ENCODE measurements at places on chromosomes 16 and 17. TPM values are rescaled to one million over a fixed set of nuclear protein-coding genes. Genes with fewer than 3 reads are reported as not detected.

- DNase-seq = no peak
Observed at GRCh38 chr16:79943736-79944135, 343.2 kb upstream of the MAF start.

- DNase-seq = no peak
Observed at GRCh38 chr17:33164169-33164881, 128.8 kb downstream of the ASIC2 start.

DNA sequence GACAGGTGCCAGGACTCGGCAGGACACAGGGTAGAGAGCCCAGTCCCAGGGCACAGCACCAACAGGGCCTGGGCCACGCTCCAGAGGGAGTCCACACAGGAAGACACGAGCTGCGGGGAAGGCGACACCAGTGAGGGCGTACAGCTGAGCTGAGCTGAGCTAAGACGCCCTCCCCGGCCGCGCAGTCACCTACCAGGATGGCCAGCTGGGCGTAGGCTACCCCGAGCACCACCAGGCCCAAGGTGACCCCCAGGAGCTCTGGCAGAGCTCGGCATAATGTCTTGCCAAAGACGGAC lies 42.6 kb downstream of the TSC2 start:
- no peak for DNase-seq

GRCh38 chr16:81212830-81213465 lies 25.5 kb upstream of the BCO1 start:
- DNase-seq = no peak

GRCh38 chr17:72296456-72296855 lies 175.6 kb downstream of the SOX9 start:
- DNase-seq = no peak

DNA sequence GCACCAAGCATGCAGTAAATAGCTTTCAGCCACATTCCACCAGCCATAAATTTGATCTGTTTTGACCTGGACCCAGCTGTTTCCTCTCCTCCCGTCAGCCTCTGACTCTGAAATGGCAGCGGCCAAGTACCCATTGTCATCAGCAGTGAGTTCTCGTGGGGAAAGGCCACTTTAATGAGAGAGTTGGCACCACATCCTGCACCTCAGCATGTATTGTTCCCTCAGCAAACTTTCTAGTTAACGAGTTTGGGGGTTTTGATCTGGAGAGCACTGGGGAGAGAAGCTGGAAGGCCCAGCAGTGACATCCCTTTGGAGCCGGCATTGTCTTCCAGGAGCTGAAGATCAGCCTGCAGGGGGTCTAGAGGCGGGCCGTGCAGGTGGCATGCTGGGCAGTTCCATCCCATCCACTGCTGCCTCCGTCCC lies 84.9 kb downstream of the RPA1 start:
- DNase-seq = no peak

GRCh38 chr16:63466-63865 lies 9.0 kb downstream of the RHBDF1 start:
- peak; percentile 47 for DNase-seq

DNA sequence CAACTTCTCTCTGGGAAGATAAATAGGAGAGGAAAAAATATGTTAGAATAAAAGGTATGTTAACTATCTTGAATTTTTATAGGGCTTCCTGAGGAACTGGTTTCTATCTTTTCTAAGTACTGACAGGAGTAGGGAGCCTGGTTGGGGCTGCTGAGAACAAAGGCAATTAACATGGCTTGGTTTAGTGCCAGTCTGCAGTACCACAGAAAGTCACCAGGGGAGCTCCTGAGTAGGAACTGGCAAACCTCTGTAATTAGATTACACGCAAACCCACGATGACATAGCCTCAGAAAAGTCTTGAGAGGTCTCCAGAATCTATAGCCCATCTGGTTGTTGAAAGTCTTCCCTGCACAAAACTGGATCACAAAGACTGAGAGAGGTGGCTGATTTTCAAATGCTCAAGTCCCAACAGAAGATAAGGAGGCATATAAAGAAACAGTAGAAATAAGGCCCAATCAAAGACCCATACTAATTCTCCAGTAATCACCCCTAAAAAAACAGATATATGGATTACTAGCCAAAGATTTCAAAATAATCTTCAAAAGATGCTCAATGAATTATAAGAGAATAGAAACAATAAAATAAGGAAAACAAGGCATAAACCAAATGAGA lies 11.7 kb upstream of the CNTNAP4 start:
- no peak for DNase-seq

DNA sequence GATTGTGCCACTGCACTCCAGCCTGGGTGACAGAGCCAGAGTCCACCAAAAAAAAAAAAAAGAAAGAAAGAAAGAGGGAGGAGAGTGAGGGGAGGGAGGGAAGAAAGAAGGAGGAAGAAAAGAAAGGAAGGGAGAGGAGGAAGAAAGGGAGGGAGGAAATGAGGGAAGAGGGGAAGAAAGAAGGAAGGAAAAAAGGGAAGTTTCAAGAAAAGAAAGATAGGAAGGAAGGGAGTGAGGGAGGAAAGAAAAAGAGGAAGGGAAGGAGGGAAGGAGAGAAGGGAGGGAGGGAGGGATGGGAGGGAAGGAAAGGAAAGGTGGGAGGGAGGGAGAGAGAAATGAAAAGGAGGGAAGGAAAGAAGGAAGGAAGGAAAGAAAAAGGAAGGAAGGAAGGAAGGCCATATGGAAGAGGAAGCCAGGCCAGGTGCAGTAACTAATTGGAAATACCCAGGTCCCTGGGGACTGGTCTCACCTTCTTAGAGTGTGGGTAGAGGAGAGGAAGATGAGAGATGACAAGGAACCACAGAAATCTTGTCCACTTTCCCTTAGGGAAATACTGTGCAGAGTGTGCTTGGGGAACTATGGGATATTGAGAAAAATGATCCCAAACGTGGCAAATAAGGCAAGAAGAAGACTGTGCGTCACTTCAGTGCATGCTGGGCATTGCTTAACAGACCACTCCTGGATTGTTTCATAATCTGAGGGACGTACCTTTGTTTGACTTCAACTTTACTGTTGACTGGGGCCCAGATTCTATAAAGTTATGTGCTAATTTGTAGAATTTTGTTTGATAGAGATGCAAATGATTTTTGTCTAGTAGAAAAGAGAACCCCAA lies 15.1 kb upstream of the CSNK2A2 start:
- DNase-seq = no peak

- no peak for DNase-seq
Observed at GRCh38 chr17:683499-684254, 31.0 kb downstream of the VPS53 start.

DNA sequence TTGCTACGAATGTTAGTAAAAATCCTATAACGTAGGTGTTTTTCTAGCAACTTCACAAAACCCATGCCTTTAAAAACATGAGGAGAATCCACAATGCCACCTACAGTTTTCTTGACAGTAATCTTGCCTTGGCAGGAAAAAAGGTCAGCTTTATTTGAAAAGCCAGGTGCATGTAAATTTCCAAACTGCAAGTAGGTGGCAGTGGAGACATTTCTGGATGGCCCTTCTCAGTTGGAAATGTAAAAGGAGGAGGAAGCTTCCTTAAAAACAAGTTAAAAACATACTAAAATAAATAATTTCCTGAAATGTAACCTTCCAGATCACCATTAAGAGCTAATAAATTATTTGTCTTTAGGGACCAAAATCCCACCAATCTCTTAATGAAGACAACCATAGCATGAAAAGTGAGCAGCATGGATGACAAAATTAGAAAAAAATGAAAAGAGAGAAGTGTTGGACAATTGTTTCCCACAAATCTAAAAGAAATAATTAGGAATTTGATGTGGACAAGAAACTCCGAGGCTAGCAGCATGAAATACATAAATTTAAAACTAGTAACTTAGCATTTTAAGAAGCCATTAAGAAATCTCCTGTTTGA lies 152.2 kb downstream of the SNX11 start:
- DNase-seq = no peak

- peak; percentile 70 for DNase-seq
Observed at GRCh38 chr17:50198026-50198669, 3.3 kb downstream of the COL1A1 start.

DNA sequence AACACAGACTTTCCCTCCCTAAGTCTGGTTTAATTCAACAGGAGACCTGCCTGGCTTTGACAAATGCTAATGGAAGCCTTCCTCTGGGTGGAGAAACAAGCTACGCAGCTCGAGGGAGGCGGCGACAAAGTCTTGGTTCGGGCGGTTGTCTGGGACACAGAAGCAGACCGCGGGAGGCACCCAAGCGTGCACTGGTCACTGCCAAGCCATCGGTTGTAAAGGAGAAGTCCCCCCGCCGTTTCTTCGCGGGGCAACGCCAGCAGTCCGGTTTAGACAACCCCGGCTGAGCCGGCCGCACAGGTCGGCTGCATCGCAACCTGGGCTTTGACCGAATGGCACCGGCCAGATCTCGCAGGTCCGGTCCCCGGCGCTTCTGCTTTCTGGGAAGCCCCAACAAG lies 586 bp downstream of the GLYR1 start:
- peak; percentile 78 for DNase-seq

GRCh38 chr16:1309888-1310831 lies 724 bp downstream of the UBE2I start:
- DNase-seq = no peak

- DNase-seq = no peak
Observed at GRCh38 chr17:416293-417206, 63.9 kb upstream of the RPH3AL start.

- no peak for DNase-seq
Observed at GRCh38 chr17:45103269-45103795, 29.0 kb downstream of the PLCD3 start.

DNA sequence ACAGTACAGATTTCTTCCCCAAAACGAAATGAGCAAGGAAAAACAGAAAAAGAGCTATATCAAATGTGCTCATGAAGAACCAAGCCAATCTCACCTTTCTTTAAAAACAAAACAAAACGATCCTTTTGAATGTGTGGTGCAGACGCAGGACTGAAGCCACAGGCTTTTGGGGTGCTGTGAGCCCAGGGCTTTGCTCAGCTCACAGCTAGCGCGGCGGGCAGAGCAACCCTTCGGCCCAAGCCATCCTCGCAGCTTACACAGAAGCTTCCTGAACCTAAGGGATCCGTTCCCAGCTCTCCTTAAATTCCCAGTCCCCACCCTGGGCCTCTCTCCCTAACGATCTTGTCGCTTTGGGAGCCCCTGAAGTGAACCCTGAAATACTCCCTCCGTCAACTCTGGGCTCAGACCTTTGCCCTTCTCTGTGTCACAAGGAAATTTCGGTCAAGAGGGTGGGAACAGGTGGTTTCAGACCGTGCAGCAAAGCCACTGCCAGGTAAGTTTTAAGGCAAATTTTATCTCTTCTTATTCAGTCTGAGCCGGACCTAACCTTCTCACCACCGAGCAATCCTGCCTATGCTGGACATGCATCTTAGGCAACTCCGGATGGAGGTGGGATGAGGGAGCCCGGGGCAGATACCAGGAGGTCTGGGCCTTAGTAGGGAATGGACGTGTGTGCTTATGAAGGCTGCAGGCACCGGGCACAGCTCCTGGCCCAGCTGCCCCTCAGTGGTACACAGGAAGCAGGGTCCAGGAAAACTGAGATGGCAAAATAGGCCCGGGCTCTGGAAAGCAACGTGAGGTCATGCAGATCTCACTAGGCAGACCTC lies 52.0 kb downstream of the COTL1 start:
- no peak for DNase-seq

- DNase-seq = no peak
Observed at GRCh38 chr17:27810902-27811557, 10.7 kb upstream of the NOS2 start.

DNA sequence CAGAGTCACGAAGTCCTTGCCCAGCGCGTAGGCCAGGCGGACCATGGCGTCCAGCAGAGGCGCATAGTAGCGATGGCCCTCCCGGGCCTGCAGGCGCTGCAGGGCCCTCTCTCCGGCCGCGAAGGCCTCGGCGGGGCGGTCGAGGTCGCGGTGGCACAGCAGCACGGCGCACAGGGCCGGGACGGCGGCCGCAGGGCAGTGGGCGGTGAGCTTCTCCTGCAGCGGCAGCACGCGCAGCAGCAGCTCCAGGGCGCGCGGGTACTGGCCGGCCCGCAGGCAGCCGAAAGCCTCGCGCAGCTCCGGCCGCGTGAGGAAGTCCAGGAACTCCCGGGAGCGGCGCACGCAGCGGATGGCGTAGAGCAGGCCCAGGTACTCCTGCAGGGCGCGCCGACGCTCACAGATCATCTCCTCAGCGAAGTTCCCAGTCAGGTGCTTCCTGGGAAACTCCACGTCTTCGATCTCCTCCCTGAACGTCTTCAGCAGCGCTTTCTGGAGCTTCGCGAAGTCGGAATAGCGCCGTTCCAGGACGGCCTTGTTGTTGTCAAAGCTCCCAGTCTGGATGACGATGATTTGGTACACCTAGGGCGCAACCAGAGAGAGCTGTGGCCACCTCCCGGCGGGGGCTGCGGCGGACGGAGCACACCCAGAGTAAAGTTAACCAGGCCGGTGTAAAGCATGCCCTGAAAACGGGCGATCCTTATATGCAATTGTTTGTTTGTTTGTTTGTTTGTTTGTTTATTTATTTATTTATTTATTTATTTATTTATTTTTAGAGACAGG lies 7.4 kb downstream of the SNX20 start:
- DNase-seq = no peak

GRCh38 chr17:19376811-19377210 lies 1.5 kb upstream of the MAPK7 start:
- DNase-seq = no peak

DNA sequence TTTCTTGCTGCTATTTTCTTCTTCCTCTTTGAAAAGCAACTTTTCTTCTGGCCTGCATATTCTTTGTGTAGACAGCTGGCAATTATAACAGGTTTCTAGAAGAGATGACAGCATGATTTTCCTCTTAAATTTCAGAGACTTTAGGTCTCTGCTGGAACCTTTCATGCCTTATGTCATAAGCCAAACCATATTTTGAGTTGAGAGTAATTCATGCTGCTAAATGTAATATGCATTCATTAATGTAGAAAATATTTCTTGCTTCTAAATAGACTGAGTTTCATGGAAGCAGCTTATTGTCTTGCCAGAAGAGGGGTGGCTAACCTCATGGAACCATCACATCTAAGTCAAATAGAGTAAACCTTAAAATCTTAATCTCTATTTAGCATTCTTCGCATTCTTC lies 25.9 kb upstream of the ABCA9 start:
- DNase-seq = no peak

DNA sequence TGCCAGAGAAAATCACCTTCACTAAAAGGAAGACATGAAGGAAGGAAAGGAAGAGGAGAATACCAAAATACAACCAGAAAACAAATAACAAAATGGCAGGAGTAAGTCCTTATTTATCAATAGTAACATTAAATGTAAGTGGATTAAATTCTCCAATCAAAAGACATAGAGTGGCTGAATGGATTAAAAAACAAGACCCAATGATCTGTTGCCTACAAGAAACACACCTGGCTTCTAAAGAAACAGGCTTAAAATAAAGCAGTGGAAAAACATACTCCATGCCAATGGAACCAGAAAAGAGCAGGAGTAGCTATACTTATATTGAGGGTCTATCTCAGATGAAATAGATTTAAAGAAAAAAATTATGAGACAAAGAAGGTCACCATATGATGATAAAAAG lies 86.4 kb upstream of the METRNL start:
- DNase-seq = no peak

GRCh38 chr17:82297280-82297713 lies 20.1 kb downstream of the CD7 start:
- peak; percentile 94 for DNase-seq

FAM83G gene
- total RNA-seq = 2.7 TPM

MYH2 gene
- total RNA-seq = not detected

RNF40 gene
- total RNA-seq = 42.6 TPM

TPPP3 gene
- total RNA-seq = 9.5 TPM

ABCC12 gene
- total RNA-seq = 0.14 TPM
